ENCODE measurements at places on chromosomes 1 and 21.

DNA sequence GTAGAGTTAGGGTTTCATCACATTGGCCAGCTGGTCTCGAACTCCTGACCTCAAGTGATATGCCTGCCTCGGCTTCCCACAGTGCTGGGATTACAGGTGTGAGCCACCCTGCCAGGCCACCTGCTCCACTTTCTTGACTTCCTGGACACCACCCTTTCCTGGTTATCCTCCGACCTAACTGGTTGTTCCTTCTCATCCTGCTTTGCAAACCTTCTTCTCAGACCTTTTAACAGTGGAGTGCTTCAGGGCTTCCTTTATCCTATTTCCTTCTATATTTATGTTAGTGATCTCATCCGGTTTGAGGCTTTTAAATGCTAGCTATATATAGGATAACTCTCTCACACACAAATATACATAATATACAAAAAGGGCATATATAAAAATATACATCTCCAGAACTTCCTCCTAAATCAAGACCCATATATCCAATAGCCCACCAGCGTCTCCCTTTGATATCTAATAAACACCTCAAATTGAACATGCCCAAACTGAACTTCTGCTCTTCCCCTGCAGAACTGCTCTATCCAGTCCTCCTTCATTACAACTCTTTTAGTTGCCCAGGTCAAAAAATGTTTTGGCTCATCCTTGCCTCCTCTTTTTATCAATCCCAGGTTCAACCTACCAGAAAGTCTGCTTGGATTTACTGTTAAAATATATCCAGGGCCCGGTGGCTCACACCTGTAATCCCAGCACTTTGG is 19.5 kb upstream of the UQCRHL start:
- DNase-seq: no peak

DNA sequence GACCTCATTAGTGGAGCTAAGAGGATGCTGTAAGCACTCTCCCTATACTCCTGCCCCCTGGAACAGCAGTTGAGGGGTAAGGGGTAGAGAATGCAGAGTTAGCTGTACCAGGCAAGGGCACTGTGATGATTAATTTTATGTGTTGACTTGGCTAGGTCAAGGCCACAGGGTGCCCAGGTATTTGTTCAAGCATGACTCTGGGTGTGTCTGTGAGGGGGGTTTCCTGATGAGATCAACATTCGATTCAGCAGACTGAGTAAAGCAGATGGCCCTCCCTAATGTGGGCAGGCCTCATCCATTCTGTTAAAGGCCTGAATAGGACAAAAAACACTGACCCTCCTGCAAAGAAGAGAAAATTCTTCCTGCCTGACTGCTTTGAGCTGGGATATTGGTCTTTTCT is 110.8 kb downstream of the KCND3 start:
- DNase-seq: no peak

GRCh38 chr1:170261669-170262068 is 115.9 kb downstream of the NTMT2 start:
- no peak for DNase-seq

DNA sequence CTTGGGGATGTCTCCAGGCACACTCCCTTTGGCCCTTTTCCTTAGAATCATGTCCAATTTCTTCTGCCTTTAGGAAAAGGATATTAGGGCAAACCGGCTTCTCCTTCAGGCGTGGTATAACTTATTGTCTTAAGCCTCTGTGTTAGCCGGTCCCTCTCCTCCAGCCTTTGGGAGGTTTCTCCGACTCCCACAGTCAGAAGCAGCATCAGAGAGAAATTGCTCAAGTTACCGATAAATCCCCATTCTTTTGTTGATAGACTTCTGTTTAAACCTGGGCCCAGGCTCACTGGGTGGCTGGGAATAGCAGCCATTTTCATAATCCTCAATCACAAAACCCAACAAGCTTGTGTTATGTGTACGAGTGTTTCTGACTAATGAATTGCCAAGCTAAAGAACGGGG is 85.4 kb upstream of the KAZN start:
- DNase-seq: no peak

- DNase-seq: no peak
Observed at GRCh38 chr1:210688512-210689234, 360.0 kb downstream of the HHAT start.

- DNase-seq: no peak
Observed at GRCh38 chr1:242225767-242226573, 227.1 kb upstream of the MAP1LC3C start.

DNA sequence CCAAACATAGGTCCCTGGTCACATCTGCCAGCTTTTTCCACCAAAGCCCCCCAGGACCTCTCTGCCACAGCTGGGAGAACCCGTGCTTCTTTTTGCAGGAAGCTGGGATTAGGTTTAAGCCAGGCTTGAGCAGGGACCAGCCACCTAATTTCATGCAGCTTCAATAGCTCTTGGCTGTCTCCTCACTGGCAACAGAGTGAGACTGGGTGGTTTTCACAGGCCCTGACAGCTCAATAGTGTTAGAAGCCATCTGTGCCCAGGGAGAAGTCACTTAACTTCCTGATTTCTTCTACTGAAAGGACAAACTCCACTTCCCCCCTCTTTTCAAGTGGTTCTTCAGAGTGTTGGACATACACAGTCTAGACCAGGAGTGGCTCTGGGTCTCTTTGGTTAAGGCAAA is 20.4 kb upstream of the SRSF4 start:
- no peak for DNase-seq

DNA sequence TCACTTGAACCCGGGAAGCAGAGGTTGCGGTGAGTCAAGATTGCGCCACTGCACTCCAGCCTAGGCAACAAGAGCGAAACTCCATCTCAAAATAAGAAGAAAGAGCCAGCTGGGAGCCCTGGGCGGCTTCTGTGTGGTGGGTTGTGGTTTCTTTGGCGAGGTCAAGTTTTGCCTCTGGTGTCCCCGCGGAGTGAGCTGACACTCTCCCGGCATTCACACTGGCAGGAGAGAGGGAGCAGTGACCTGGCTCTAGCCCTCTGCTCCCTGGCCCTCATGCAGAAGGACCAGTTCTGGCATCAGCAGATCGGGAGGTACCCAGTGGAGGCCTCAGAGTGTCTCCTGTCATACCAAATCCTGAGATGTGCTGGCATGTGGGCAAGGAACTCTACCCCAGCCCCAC is 81.0 kb upstream of the VAMP3 start:
- no peak for DNase-seq

- no peak for DNase-seq
Observed at GRCh38 chr1:240134596-240134995, 42.9 kb downstream of the FMN2 start.

DNA sequence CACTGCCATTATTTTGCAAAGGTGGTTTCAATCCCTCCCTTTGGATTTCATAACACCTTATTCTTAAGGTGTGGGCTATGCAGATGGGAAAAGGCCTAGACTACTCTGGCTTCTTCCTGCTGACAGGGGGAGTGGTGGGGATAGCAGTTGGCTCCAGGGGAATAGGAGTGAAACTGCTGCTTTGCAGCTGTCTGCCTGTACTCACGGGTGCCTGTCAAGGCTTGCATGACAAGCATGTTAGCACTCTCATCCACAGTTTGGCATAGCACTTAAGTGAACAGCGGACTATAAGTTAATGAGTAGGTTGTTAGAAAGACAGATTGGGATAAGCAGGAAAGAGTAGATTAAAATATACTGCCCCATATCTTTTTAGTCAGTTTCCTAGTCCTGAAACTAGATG is 287.5 kb upstream of the DAB1 start:
- DNase-seq: no peak

DNA sequence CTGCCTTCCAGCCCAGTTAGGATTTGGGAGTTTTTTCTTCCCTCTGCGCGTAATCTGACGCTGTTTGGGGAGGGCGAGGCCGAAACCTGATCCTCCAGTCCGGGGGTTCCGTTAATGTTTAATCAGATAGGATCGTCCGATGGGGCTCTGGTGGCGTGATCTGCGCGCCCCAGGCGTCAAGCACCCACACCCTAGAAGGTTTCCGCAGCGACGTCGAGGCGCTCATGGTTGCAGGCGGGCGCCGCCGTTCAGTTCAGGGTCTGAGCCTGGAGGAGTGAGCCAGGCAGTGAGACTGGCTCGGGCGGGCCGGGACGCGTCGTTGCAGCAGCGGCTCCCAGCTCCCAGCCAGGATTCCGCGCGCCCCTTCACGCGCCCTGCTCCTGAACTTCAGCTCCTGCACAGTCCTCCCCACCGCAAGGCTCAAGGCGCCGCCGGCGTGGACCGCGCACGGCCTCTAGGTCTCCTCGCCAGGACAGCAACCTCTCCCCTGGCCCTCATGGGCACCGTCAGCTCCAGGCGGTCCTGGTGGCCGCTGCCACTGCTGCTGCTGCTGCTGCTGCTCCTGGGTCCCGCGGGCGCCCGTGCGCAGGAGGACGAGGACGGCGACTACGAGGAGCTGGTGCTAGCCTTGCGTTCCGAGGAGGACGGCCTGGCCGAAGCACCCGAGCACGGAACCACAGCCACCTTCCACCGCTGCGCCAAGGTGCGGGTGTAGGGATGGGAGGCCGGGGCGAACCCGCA is at the start of gene PCSK9:
Gene PCSK9, plus strand, starts transcription at position 207 of the 741 bp plus-strand sequence. Its CDS starts 290 bp downstream, at position 497.
- peak; percentile 67 for DNase-seq

- DNase-seq: no peak
Observed at GRCh38 chr21:32955311-32956060, 70.2 kb upstream of the OLIG2 start.

GRCh38 chr1:82697965-82698364 is 897.2 kb downstream of the ADGRL2 start:
- DNase-seq: no peak

DNA sequence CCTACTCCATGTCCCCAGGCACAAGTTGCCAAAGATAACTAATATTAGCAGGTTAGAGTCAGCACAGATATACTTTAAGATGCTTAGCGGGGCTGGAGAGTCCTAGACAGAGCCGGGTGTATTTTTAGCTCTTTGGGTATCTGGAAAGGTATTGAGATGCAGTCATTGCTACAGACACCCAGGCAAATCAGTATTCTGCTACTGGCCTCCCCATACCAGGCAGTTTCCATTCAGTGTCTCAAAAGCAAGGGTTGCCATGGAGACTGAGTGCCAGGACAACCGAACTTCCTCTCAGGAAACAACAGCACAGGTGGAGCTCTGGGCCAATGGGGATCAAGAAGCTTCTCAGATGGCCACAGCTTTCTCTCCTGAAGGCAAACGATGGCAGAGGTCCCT is 45.3 kb downstream of the KCNC4 start:
- no peak for DNase-seq

GRCh38 chr1:86619313-86619712 is 72.4 kb downstream of the CLCA4 start:
- DNase-seq: no peak

- DNase-seq: no peak
Observed at GRCh38 chr1:184881941-184882913, 92.1 kb downstream of the NIBAN1 start.

GRCh38 chr1:6005276-6005917 is 13.2 kb upstream of the NPHP4 start:
- DNase-seq: peak; percentile 10

DNA sequence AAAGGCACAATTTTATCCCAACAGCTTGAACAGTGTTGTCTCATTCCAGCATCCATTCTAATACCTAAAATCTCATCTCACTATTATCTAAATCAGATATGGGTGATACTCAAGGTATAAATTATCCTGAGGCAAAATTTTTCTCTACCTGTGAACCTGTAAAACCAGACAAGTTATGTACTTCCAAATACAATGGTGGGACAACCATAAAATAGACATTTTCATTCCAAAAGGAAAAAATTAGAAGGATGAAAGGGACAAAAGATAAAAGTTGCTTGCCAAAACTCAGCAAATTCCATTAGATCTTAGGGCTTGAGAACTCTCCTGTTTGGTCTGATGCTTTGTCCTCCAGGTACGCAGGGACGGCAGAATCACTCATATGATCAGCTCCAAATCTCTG is 650.5 kb downstream of the ADGRL2 start:
- DNase-seq: no peak

DNA sequence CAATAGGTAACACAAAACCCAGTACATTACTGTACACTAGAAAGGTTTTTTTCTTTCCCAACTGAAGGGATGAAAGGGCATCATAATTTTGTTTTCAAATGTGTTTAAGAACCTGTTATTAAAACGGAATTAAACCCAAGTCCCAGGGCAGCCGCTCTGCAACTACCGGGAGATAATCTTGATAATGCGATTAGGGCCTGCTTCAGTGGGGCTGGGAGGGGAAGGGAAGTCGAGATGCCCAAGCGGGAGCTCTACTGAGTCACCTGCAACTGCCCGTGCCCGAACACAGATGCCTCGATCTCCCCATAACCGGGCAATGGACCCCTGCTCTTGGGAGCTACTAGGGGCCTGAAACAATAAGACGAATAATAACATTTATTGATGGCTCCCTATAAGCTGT is 61.4 kb downstream of the KAZN start:
- no peak for DNase-seq

GRCh38 chr1:153371231-153371630 is 4.2 kb downstream of the S100A12 start:
- DNase-seq: no peak

GRCh38 chr1:27455139-27455811 is 34.7 kb downstream of the WASF2 start:
- no peak for DNase-seq

DNA sequence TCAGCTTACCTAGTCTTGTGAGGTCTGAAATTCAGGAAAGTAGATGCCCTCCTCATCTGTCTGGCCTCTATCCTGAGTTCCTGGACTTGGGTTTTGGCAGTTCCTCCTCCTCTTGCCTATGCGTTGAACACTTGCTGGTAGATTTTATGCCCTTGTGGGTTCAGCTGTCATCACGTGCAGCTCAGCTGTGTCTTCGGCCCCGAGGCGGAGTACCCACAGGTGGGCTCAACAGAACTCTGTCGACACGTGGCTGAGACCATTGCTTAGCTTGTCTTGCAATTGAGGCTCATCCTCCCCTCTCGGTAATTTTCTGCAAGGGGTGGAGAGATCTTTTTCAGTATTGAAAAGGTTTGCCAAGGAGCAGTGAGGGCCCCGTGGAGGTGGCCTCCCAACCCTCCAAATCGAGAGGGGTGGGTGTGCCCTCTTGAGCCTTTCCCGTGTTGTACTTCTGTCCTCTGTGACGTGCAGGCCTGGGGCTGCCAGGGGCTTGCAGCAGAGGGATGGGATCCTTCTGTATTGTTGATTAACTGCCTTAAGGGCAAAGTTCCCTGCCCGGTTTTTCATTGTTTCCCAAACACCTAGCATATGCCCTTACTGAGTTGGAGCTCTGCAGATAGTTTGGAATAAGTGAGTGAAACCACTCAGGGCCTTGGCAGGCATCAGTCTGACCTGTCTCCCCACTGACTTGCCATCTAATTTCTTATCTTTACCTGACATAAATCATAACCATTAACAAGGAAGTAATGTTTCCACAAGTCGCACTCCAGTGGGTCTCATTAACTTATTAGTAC is 2.9 kb downstream of the CENPS start:
- no peak for DNase-seq

DNA sequence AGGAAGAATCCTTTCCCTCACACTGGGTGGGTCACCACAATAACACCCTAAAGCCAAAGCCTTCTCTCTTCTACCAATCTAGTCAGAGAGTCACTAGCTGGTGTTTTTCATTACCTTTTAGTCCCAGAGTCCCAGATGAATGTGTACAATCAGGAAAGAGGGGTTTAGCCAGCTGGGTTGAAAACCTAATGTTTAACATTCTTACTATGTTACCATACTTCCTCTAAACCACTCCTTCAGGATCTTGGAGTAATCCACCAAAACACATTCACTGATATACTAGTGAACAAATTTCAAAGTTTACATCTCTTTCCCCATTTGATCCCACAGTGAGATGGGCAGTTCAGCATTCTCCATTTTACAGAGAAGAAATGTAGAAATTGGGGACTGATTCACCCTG is 9.7 kb downstream of the LPAR3 start:
- DNase-seq: no peak

GRCh38 chr21:33374080-33374449 is 29.1 kb upstream of the IFNGR2 start:
- no peak for DNase-seq

- no peak for DNase-seq
Observed at GRCh38 chr1:183812686-183813569, 8.0 kb downstream of the RGL1 start.

- DNase-seq: no peak
Observed at GRCh38 chr1:9269721-9270120, 23.0 kb upstream of the SPSB1 start.

All from left hindlimb (tissue), 1 donor.